Muscle of arm (tissue), 14 donors: ENCODE measurements at places on chromosomes 6 and 20.
A peak's percentile ranks its signal among the peaks of the same experiment; 100 is the strongest.

GRCh38 chr20:63706852-63707557, 771 bp downstream of the ARFRP1 start:
- no peak for DNase-seq

DNA sequence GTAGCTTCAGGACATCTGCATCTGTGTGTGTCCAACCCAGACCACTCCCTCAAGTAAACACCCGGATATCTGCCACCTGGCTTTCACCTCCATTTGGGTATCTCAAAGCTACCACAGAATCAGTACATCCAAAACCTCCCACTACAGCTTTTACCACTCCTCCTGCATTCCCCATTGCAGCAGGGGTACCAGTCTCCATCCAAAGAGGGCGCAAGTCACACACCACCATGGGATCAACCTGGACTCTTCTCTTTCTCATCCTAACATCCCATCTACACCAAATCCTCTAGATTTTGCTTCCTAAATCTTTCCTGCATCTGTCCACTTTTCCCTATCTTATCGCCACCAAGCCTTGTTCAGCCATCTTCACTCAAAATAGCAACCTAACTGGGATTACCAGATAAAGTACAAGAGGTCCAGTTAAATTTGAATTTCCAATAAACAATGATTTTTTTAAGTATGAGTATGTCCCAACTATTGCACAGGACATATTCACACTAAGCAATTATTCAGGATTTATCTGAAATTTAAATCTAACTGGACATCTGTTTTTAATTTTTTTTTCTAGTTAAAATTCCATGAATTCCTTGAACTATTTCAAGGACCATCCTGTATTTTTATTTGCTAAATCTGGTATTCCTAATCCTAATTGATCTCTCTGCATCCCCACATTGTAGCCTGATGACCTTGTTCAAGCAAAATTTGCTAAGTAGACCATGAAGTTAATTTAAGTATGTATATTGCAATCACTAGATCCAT, 164.3 kb upstream of the MLN start:
- DNase-seq = no peak

DNA sequence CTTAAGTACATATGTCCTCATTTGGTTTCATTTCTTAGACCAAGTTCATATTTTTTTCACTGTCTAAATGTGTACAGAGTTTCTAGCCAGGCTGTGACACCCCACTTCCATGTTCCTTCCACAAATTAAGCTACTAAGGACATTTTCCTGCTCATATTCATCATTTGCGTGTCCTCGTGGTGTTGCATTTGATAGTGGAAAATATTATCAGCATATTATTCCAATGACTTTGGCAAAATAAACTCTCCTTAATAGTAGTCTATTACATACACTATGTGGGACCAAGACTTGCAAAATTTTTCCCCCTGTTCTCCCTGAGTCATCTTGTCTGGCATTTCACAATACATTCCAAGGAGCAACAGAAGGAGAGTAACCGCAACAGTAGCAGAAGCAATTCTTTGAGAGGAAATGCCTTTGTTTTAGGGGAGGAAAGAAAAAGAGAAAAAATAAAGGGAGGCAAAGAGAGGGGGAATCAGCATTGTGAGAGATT, 599.2 kb downstream of the COL12A1 start:
- DNase-seq = peak; percentile 59

DNA sequence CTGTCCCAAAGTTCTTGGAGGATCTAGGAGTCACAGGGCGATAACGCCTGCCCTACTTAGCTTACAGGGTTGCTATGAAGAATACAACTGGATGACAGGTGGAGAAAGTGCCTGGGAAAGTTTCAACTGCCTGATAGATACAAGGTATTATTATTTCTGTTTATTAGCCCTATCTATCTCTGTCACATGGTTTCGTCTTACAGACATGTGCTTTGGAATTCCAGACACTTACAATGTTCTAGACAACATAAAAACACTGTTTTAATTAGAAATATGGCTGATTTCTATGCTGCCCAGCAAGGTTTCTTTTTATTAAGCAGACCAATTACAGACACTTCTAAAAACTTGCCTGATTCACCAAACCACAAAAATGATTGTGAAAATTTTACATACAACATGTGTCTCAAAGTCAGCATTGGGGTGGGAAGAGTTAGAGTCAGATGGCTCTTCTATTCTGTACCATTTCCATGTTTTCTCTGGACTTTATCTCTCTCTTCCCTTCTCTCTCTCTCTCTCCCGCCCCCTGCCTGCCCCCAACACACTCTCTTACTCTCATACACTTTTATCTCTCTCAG, 50.0 kb downstream of the GJA10 start:
- no peak for DNase-seq

GRCh38 chr6:143647191-143647590, 30.6 kb upstream of the PHACTR2 start:
- DNase-seq = no peak

DNA sequence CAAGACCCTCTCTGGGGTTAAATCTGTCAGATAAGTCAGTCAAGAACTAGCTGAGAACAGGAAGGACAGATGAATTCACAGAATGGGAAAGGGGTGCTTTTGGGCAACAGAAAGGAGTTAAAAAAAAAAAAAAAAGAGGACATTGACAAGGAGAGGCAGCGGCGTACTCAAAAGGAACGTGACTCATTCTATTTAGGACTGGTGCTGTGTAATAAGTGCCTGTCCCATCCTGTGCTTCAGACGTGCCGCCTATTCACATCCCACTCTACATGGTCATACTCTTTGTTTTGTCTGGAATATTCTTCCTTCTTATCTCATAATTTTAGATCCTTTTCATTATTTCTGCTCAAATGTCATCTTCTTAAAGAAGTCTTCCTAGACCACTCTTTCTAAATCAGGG, 101.1 kb upstream of the EMILIN3 start:
- DNase-seq = no peak

GRCh38 chr6:129843573-129843972, 17.5 kb downstream of the TMEM244 start:
- DNase-seq = no peak

GRCh38 chr6:113629975-113630737, 227.0 kb upstream of the MARCKS start:
- no peak for DNase-seq

- DNase-seq = no peak
These were observed 46.9 kb upstream of the ENPP5 start for GRCh38 chr6:46217671-46218131.

DNA sequence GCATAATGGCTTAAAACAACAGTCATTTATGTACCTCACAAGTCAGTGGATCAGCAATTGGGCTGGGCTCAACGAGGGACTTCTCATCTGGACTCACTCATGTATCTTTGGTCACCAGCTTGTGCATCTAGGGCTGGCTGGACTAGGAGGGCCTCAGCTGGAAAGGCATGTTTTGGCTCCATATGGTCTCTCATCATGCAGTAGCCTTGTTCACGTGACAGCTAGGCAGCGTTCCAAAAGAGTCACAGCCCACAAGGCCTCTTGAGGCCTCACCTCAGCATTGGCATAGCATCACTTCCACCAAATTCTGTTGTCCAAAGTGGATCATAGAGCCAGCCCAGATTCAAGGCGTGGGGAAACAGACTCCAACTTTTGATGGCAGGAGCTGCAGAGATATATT, 110.1 kb downstream of the MAFB start:
- no peak for DNase-seq

DNA sequence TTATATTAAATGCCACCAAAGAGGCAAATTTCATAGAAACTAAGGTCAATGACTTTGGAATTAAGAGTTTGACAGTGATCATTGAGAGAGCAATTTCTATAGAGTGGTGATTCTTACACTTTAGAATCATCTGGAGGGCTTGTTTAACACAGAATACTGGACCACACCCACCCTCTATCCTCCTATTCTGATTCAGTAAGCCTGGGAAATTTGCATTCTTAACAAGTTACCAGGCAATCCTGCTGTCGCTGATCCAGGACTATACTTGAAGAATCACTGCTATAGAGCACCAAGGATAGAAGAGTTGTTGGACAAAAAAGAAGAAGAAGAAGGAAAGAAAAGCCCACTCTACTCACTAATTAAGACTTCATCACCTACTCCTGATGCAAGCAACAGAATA, 21.3 kb upstream of the TBX18 start:
- no peak for DNase-seq

DNA sequence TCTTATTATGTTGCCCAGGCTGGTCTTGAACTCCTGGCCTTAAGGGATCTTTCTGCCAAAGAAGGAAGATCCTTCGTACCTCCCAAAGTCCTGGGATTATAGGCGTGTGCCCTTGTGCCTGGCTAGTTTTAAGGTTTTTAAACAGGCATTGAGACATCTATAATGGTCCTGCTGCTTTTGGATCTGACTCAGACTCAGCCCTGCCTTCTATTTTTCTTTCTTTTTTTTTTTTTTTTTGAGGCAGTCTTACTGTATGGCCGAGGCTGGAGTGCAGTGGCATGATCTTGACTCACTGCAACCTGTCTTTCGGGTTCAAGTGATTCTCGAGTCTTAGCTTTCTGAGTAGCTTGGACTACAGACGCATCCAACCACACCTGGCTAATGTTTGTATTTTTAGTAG, 73.7 kb downstream of the PHF20 start:
- DNase-seq = no peak

- peak; percentile 91 for DNase-seq
These were observed 79.0 kb downstream of the SYNJ2 start for GRCh38 chr6:158060455-158061360.

DNA sequence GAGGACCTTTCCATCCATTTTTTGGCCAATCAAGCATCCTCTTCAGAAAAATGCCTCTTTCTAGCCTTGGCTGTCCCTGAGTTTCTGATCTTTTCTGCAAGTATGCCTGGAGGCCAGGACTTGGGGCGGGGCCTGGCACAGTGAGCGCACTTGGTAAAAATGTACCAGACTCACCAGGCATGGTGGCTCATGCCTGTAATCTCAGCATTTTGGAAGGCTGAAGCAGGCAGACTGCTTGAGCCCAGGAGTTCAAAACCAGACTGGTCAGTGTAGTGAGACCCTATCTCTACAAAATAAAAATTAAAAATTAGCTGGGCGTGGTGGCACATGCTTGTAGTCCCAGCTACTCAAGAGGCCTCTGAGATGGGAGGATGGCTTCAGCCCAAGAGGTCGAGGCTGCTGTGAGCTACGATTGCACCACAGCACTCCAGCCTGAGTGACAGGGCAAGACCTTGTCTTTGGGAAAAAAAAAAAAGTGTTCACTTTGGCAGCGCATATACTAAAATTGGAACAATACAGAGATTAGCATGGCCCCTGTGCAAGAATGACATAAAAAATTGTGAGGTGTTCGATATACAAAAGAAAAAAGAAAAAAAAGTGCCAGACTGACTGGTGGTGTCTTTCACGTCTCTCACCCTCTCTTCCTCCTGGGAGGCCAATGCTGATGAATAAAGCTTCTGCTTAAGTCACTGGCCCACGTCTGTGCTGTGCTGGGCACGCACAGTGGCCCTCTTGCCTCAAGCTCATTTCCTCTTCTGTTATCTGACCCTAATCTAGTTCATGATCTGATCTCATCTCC, 18.1 kb upstream of the SLC9A8 start:
- DNase-seq = no peak

DNA sequence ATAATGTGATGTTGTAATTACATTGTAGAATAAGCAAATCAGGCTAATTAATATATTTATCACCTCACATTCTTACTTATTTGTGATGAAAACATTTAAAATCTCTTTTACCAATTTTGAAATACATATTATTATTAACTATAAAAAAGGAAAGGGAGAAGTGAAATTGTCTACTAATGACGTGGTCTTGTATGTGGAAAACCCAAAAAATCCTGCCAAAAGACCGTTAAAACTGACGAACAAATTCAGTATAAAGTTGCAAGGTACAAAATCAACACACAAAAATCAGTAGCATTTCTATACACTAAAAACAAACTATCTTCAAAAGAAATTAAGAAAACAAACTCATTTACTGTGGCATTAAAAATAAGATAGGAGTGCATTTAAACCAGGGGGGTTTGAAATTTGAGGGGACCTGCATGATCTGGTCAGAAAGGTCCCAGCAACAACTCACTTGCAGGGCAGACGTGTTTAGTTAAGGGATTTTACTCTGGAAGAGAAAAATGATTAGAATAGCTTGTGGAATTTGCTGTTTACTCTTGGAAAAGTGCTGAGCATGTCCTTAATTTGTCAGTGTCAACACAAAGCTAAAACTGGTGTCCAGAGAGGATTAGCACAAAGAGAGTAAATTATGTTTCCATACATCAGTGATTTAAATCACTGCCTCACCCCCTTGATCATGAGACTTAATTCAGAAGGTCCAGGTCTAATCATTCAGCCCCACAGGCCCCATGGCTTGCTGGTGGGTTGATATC, 235.0 kb upstream of the RIN2 start:
- DNase-seq = no peak

DNA sequence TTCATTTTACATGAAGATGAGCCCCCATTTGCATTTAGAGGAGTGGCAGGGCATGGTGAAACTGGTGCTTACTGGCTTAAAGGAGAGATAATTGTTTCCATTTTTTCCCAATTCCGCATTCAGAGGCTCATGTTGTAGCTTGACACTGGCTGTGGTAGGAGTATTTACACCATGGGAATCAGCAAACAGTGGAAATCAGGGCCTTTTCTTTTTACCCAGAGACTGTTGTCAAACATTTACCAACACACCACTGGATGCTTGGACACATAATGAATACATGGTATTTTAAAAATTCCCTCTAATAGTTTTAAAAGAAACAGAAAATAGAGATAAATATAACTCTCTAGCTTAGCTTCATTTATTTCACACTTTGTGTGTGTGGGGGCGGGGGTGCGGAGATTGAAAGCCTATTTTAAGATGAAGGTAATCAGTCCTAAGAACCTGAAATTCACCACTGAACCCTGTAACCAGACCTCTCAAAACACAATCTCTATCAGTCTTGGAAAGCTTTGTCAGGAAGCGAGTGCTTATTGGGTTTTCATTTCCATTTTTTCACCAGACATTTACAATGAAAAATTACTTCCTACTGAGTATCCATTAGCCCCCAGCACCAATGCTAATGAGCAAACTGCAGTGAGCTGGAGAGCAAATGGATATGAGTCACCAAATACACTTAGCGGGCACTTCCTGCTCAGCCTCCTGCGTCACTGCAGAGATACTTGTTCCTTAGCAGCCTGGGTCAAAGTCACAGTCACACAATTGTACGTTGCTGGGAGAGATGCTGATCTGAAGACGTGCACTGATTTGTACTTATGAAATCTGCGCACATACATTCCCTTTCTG, 532.0 kb downstream of the BCKDHB start:
- peak; percentile 16 for DNase-seq

- peak; percentile 78 for DNase-seq
These were observed 19.8 kb upstream of the ZSCAN16 start for GRCh38 chr6:28104392-28105244.

DNA sequence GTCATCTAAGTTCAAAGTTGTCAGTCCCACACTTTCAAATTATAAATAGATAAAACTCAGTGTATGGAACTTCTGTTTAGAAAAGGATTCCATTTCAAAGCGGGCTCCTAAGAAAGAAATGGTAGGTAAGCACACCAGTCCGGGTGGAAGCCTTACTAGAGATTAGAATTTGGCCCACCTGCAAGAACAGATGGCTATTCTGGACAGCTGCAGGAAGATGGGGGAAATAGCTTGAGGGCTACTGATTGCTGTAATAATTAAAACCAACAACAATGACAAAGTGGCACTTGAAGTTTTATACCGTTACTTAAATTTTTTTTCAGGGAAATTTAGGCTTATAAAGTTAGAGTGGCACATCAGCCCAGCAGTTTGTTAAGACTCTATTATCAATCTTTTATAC, 83.3 kb downstream of the HIVEP2 start:
- no peak for DNase-seq
